Activated T-cell treated with anti-CD3 and anti-CD28 coated beads, Interleukin-2, amount 50 U/mL, for 4 hours (primary cell): ENCODE measurements at places on chromosomes 7 and 10. TPM values are rescaled to one million over a fixed set of nuclear protein-coding genes. Genes with fewer than 3 reads are reported as not detected.

DNA sequence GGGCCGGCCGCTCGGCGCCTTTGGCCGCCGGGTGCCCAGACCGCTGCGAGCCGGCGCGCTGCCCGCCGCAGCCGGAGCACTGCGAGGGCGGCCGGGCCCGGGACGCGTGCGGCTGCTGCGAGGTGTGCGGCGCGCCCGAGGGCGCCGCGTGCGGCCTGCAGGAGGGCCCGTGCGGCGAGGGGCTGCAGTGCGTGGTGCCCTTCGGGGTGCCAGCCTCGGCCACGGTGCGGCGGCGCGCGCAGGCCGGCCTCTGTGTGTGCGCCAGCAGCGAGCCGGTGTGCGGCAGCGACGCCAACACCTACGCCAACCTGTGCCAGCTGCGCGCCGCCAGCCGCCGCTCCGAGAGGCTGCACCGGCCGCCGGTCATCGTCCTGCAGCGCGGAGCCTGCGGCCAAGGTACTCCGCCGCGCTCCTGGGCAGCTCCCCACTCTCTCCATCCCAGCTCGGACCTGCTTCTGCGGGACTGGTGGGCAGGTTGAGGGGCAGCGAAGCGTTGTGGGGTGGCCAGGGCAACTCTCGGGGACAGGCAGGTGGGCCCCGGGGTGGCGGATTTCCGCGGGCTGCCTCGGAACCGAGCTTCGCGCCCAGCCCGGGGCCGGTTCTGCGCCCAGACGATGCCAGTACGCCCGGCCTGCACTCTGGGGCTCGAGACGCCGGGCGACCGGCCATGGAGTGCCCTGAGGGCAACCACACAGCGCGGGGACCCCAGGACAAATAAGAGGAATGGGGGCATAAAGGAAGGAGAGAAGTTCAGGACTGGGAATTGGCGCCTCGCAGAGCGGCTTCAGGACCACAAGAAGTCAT lies 578 bp downstream of the HTRA1 start:
- no peak for DNase-seq

DNA sequence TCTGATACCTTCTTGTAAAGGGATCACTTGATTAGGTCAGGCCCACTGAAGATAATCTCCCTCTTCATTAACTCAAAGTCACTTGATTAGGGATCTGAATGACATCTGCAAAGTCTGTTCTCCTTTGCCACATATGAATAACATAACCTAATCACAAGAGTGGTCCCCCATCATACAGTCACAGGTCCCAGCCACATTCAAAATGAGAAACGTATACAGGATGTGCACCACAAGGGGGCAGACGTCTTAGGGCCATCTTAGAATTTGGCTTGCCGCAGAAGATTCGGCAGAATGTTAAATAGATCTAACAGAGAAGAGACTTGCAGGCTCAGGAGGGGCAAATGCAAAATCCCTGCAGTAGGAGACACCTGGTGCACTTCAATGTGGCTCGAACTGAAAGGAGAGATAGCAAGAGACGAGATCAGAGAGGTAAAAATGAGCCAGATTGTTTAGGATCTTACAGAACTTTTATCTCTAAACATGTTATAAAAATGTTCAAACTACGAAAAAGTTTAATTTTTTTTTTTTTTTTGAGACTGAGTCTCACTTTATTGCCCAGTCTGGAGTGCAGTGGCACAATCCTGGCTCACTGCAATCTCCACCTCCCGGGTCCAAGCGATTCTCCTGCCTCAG lies 10.4 kb upstream of the SMC3 start:
- DNase-seq, result peak; percentile 70

The BRI3 gene
- 46.4 TPM for total RNA-seq

DNA sequence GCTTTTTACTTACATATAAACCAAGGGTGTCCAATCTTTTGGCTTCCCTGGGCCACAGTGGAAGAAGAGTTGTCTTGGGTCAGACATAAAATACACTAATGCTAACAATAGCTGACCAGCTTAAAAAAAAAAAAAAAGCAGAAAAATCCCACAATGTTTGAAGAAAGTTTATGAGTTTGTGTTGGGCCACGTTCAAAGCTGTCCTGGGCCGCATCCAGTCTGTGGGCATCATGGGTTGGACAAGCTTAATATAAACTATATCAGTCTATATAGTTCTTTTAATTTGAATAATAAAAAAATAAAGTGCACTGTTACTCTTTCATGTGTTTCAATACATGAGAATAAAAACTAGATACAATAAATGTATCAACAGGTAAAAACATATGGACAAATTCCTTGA lies 179.9 kb downstream of the DNAJC1 start:
- DNase-seq, result no peak

The C10orf105 gene
- 0.28 TPM for total RNA-seq

The ZFAND2A gene
- total RNA-seq, result 22.3 TPM

The RNF32 gene
- 0.24 TPM for total RNA-seq

The NANOS1 gene
- total RNA-seq, result 0.15 TPM

The MEPCE gene
- total RNA-seq, result 82.4 TPM

GRCh38 chr10:103225939-103226338 lies 19.7 kb upstream of the RPEL1 start:
- DNase-seq, result no peak

DNA sequence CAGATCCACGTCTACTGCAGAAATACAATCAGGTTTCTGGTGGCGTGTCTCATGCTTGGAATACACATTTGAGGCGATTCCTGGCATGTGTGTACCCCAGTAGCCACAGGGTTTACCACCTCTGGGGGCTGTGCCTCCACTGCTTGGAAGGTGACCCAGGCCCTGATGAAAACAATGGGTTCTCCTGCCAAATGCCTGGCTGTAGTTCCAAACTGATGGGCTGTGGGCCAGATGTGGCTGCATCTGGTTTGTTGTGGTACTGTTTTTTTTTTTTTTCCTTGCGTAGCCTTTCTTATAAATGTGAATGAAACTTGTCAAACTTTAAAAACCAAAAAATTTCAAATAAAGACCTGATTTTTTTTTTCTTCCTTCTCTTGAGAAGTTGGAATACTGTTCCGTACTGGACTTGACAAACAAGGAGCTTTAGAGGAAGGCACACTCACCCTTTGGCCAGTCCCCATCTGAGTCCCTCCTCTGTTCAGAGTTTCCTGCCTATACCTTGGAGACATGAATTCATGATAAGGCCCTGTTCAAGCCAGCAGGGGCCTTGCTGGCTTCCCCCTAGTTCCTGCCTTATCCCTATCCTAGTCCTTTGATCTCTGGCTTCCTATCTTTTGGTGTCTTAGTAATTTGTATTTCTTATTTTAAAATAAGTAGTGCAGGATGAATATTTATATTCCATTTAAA lies 217.1 kb downstream of the PHTF2 start:
- no peak for DNase-seq

GRCh38 chr10:35386594-35387174 lies 50.4 kb downstream of the CCNY start:
- DNase-seq, result no peak

DNA sequence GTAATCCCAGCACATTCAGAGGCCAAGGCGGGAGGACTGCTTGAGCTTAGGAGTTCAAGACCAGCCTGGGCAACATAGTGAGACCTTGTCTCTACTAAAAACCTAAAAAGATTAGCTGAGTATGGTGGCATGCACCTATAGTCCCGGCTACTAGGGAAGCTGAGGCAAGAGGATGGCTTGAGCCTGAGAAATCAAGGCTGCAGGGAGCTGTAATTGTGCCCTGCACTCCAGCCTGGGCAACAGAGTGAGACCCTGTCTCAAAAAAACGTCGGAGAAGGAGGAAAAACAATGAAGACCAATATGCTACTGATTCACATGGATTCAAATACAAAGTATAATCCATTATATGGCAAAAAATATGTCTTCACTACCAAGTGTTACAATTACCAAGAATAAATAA lies 13.6 kb downstream of the ZC3HAV1L start:
- no peak for DNase-seq

DNA sequence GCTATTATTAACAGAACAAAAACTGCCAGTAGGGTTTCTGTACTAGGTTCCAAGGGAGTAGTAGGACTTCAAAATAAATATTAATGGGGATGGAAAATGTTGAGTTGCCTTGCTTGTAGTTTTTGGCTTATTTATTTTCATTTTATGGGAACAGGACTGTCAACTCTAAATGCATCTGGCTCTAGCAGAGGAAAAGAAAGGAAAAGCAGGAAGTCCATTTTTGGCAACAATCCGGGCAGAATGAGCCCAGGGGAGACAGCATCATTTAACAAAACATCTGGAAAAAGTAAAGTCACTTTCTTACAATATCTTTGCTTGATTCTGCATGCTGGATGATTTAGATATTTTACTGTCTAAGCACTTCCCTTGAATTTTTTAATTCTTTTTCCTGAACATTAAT lies 69.4 kb downstream of the NOC3L start:
- DNase-seq, result no peak

DNA sequence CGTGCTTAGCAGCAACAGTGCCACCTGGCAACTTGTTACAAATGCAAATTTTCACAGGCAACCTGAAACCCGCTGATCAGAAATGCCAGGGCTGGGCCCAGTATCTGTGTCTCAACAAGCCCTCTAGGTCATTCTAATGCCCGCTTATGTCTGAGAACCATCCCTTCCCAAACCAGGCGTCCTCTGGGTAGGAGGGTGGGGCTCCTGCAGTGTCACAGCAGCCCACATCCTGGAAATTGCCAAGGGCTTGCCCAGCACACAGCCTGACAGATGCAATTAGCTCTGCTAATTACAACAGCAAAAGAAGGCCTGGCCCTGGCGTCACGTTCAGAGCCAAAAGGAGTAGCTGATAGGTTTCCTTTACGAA lies 15.9 kb downstream of the ITPRIP start:
- DNase-seq, result no peak

DNA sequence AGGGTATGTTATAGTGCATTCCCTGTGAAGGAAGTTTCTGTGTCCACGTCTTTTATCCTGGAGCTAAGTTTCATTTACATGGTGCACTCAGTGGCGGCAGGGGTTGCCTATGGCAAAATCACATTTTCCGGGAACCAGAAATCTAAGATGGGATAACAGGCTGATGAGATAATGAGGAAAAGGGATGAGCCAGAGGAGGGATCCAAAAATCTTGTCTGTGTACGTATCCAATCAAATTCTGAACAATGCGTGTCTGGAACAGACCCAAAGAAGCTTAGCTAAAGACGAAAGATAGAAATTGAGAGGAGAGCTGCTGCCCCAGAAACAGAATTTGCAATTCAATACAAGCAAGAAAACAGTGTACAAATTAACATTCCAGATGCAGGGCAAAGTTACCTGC lies 16.1 kb downstream of the LANCL2 start:
- no peak for DNase-seq

GRCh38 chr10:85614566-85614965 lies 752.0 kb downstream of the GRID1 start:
- no peak for DNase-seq

DNA sequence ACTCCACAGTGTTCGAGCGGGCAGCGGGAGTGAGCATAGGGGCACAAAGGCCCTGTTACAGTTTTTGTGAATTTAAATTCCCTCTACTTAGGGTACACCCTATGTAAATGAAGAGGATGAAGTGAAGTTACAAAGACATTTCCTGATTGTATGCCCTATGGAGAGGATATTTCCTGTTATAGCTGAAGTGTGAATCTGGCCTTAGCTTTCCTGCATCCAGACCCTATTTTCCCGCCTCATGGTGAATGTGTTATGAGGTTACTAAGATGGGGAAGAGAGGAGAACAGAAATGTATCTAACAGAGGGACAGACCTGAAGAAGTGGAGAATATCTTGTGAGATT lies 37.8 kb upstream of the COMMD3 start:
- no peak for DNase-seq

DNA sequence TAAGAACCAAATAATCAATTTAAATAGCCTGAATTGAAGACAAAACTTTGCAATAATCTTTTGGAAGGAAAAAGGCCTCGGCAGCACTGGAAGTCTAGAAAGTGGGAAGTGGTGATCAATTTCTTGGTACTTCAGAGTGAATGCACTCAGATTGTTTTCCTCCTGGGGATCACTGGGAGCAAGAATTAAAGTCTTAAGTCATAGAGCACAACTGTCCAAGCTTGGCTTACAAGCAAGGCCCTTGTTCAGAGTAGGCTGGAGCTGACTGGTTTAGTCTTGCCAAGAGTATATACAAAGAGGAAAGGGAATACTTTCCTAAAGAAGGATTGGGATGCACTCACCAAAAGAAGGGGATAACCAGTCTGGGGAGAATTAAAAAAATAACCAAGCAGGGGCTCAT lies 637.1 kb downstream of the CCSER2 start:
- DNase-seq, result no peak

The DRGX gene
- total RNA-seq, result not detected

DNA sequence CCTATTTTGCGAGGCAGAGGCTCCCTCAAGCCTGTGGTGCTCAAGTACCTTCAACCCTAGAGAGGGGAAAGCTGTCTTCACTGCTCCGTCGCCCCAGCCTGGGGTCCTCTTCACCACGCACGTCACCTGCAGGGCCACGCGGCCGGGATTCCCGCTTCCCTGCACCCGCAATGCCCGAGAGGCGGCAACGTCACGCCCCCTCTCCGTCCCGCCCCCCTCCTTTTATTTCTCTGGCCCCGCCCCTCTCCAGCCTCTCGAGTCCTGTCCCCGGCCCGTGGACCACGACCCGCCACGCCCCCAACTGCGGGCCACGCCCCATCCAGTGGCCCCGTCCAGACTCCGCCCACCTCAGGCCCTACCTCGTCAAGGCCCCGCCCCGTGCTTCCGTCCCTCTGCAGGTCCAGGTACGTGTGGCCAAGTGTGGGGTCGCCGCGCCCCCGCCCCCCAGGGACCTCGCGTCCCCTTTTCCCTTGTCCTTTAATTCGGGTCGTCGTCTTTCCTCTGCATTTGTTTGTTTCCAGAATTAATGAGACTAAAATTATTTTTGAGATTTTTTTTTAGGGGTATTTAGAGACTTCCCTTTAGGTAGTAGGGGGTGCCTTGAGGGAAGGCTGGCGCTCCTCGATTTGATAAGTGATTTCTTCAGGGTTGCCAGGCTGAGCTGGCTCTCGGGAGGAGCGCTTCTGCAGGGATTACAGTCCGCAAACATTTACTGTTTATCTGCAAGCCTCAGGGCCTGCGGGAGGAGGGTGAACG lies 69.8 kb upstream of the BAIAP2L1 start:
- DNase-seq, result peak; percentile 6

DNA sequence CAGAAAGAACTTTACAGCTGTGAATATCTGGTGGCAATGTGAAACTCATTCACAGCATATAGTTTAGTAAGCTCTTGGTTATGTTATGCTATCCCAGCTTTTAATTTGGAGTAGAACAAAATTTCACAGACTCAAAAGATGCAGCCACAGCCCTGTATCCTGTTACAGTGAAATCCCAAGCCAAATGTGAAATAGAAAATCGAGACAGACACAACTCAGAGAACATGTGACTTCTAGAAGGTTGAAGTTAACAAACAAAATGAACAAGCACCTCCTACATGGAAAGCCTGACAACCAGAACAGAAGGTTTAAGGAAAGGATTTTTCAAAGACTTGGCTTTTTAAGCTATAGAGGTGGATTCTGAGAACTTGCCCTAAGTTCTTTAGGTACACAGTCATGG lies 39.6 kb downstream of the JAZF1 start:
- no peak for DNase-seq

The GFRA1 gene
- 0.03 TPM for total RNA-seq

DNA sequence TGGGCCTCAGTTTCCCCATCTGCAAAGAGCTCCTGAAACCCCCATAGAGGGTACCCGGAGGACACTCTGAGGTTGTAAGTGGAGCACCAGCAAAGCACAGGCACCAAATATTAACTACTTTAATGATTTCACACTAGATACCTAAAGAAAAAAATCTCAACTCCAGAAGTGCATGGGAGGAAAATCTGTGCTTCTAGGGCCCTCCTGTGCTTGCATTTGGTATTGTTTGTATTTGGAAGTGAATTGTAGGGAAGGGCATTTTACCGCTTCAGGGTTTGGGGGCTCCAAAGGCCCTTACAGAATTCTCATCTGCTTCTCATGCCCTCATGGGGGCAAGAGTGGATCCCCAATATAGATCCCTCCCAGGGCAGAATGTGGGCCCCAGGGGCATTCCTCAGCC lies 22.4 kb upstream of the DRGX start:
- no peak for DNase-seq

The ARMC3 gene
- not detected for total RNA-seq

GRCh38 chr7:157979636-157980340 lies 607.8 kb downstream of the PTPRN2 start:
- no peak for DNase-seq
